ENCODE measurements at places on chromosomes 1 and 21. TPM values are rescaled to one million over a fixed set of nuclear protein-coding genes. Genes with fewer than 3 reads are reported as not detected.

Gene KCNQ4
- 0.26 TPM for total RNA-seq

Gene IL24
- not detected for total RNA-seq

Gene PRMT6
- total RNA-seq, result 13.9 TPM

Gene TNFRSF18
- 7.2 TPM for total RNA-seq

Gene S100A7A
- not detected for total RNA-seq

Gene SLC19A2
- 3.9 TPM for total RNA-seq

Gene OR2T5
- not detected for total RNA-seq

Gene HMGCS2
- not detected for total RNA-seq

Gene SETSIP
- not detected for total RNA-seq

Gene GABRD
- 0.94 TPM for total RNA-seq

Gene IER5
- total RNA-seq, result 38.7 TPM

Gene MMP23B
- total RNA-seq, result 7.3 TPM

Gene DMRTA2
- total RNA-seq, result not detected

DNA sequence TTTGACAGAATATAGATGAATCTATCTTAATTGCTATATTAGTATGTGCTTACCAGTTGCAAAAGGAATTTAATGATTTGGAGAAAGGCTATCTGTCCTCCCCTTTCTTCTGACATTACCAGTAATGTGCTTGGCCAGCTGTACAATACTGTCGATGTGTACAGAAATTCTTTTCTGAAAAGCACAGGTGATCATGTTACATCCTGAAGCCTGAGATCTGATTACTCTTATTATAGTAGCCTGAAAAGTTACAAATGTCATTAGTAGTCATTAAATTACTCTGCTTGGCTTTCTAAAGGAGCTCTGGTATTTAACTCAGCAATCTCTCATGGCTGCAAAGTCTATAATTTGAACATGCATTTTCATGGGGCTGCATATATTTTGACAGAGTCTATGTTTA, 209.8 kb downstream of the PTPRC start:
- no peak for DNase-seq

DNA sequence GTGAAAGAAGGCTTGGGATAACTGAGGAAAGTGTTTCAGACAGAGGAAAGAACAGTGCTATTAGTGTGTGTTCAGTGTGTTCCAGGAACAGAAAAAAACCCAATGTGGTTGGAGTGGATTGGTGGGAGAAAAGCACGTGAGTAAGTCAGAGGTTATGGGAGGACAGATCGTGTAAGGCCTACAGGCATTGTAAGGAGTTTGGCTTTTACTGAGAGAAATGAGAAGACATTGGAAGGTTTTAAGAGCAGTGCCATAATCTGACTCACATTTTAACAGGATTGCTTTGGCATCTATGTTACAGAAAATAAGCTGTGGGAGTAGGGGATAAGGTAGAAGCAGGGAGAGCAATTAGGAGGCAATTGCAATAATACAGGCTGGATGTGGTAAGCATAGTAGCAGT, 4.8 kb downstream of the ARPC5 start:
- no peak for DNase-seq

DNA sequence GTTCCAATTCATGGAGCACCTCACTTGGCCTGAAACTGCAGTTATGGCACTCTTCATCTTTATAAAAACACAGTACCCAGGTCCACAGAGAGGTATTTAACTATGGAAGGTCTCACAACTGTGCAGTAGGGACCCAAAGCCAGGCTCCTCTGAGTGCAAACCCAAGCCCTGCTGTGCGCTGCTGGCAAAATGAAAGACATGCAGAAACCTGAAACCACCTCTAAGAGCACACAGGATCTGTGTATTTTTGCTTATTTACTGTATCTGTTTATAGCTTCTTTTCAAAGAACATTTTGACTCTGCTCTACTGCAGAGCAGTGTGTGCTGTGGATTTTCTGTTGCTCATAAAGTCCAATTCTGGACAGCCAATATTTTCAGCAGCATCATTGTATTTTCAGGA, 166.6 kb downstream of the DSCAM start:
- no peak for DNase-seq

GRCh38 chr1:3258386-3259003, 189.5 kb downstream of the PRDM16 start:
- no peak for DNase-seq

GRCh38 chr21:31909153-31910073, 36.6 kb downstream of the HUNK start:
- no peak for DNase-seq

- no peak for DNase-seq
Observed at GRCh38 chr21:41701749-41702148, 65.1 kb downstream of the RIPK4 start.

GRCh38 chr1:145891587-145892485, 6.2 kb upstream of the ANKRD35 start:
- peak; percentile 87 for DNase-seq

DNA sequence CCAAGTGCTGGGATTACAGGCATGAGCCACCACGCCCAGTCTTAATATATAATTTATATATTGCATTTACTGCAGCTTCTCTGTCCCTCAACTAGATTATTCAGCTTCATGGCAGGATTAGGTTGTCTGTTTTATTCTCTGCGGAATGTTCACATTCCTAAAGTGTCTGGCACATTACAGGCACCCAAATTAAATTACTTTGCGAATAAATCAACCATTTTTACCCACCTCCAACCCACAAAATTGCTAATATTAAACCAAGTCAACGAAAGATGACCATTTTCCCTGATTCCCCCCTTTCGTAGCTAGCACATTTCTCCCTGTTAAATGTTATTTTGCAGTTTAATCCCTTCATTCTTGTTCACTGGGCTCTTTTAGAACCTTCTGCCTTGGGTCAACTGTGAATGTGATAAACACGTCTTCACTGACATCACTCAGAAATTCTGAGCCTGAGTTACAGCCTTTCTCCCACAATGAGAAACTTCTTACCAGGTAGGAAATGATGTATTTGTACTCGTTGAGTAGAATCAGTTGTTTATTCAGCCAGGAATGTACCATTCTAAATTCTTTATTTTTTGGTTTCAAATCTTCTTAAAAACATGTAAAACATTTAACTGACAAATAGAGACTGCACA, 35.9 kb downstream of the THAP3 start:
- DNase-seq, result no peak

- no peak for DNase-seq
Observed at GRCh38 chr1:230940848-230941247, 37.8 kb downstream of the TTC13 start.

GRCh38 chr1:15148475-15148874, 5.1 kb upstream of the TMEM51 start:
- DNase-seq, result no peak

DNA sequence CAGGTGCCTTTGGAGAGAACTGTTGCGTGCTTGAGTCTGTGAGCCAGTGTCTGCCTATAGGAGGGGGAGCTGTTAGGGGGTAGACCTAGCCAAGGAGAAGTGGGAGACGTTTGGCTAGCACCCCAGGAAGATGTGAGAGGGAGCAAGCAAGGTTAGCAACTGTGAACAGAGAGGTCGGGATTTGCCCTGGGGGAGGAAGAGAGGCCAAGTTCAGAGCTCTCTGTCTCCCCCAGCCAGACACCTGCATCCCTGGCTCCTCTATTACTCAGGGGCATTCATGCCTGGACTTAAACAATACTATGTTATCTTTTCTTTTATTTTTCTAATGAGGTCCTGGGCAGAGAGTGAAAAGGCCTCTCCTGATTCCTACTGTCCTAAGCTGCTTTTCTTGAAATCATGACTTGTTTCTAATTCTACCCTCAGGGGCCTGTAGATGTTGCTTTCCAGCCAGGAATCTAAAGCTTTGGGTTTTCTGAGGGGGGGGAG, 2.4 kb downstream of the BTG2 start:
- DNase-seq, result no peak

GRCh38 chr1:22321917-22322316, 129.7 kb upstream of the ZBTB40 start:
- DNase-seq, result no peak

GRCh38 chr1:33312413-33312749, 8.5 kb downstream of the A3GALT2 start:
- peak; percentile 51 for DNase-seq

- no peak for DNase-seq
Observed at GRCh38 chr1:192993426-192994085, 65.6 kb downstream of the UCHL5 start.

DNA sequence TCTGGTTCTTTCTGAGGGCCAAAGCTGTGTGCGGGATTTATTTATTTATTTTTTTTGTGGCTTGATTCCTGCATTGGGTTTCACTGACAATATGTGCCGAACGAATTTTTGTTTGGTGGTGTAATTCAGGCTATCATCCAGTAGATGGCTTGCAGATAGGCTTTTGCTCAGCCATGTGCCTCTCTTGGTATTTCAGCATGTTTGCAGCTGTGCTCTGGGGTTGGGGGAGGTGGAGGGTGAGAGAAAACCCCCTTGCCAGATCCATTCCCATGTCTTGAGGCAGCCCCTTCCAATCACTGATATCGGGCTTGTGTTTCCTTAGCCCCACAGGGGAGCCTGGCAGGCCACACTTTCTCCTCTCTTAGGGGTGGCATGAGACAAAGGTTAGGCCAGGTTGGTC, 302.4 kb downstream of the PTGER3 start:
- no peak for DNase-seq

GRCh38 chr1:66175581-66175980, 358.4 kb upstream of the SGIP1 start:
- DNase-seq, result no peak

DNA sequence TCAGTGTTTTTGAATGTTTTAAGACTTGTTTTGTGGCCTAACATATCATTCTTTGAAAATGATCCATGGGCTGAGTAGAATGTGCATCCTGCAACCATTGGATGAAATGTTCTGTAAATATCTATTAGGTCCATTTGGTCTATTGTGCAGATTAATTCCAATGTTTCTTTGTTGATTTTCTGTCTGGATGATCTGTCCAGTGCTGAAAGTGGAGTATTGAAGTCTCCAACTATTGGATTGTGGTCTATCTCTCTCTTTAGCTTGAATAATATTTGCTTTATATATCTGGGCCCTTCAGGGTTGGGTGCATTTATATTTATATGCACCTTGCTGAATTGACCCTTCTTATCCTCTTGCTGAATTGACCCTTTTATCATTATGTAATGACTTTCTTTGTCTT, 181.5 kb downstream of the DNAH14 start:
- DNase-seq, result no peak

DNA sequence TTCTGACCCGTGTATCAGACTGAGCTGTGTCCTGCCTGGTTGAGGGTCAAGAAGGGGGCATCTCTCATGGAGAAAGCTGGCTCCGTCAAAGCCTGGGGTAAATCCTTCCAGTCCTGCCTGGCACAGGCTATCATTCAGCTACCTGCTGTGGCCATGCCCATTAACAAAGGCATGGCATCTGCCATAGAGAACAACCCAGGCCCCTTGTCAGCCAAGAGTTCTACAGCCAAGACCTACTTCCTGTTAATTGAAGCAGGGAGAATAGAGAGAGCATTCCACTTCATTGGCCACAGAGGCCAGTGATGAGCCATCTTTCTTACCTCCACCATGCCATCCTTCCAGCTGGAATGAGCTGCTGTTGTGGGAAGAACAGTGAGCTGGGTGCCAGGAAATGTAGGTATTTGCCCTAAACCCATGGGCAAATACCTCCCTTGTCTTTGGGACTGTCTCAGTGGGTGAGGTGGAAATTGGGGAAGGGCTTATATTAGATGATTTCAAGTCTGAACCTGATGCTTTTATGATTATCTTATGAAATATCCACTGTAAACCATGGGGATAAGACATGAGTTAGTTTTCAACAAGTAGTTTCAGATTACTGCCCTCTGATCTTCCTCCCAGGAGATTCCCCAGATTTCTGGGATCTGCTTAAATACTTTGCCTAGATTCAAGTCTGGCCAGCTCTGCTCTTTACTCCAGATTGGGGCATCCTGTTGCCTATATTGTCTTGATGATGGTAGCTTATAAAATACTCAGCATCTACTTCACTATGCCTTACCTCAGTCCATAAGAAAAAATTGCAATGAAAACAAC, 11.2 kb upstream of the KCNQ4 start:
- no peak for DNase-seq

GRCh38 chr1:198922638-198923430, 284.0 kb downstream of the PTPRC start:
- DNase-seq, result no peak

DNA sequence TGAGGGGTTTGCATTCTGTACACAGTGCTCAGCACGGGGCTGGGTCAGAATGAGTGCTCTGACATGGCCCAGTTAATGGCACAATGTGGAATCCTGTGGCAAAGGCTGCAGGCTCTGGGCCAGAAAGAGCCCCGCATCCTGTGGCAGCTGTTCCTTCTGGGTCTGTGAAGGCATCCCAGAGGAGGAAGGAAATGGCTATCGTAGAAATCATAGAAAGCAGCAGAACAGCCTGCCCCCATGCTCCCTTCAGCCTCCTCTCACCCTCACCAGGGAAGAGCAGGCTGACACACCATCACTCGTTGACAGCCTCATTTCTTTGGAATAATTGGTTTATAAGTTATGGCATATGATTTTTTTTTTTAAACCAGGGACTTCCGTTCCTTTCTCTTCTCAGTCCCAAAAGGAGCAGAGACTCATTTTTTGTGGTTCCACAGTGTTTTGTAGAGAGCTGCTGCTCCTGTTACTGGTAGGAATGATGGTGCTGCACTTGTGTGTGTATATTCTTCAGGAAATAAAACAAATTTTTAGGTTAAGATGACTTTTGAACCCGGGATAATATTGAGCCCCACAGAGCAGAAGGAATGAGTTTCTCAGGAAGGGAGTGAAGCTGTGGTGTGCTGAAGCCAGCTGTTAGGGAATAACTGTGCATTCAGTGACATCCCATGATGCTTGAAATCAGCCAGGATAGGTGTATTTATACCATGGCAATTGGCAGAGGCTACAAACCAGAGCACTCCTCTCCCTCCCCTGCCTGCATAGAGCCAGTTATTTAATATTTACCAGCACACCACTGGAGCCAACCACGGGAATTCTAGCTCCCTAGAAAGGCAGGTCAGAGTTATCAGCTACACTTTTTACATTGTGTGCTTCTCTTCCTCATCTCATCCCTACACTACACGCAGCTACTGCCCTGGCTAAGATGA, 32.0 kb downstream of the PLXNA2 start:
- DNase-seq, result no peak

DNA sequence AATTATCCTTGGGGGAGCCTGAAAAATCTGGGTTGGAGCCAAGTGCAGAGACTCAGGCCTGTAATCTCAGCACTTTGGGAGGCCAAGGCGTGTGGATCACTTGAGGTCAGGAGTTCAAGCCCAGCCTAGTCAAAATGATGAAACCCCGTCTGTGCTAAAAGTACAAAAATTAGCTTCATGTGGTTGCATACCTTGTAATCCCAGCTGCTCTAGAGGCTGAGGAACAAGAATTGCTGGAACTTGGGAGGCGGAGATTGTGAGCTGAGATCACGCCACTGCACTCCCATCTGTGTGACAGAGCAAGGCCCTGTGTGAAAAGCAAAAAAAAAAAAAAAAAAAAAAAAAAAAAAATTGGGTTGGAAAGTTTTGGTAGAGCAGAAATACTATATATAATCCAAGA, 1563.6 kb upstream of the PRMT6 start:
- no peak for DNase-seq

GRCh38 chr1:221419513-221420095, 322.3 kb downstream of the DUSP10 start:
- DNase-seq, result no peak
